ENCODE measurements at places on chromosomes 11 and 22. TPM values are rescaled to one million over a fixed set of nuclear protein-coding genes. Genes with fewer than 3 reads are reported as not detected.

The SCO2 gene
- total RNA-seq = not detected

The SEPTIN3 gene
- total RNA-seq = 0.48 TPM

The DSCAML1 gene
- 12.7 TPM for total RNA-seq

The NLRP6 gene
- 0.46 TPM for total RNA-seq

The LDHAL6A gene
- total RNA-seq = 0.32 TPM

- DNase-seq = peak; percentile 40
- no peaks in the 10 kb centered on the region for H3K36me3 ChIP-seq
- H3K4me1 ChIP-seq = peaks cover 18% of the 10 kb centered on the region
Measured at GRCh38 chr11:117300773-117301172, 9.6 kb downstream of the BACE1-AS start.

DNA sequence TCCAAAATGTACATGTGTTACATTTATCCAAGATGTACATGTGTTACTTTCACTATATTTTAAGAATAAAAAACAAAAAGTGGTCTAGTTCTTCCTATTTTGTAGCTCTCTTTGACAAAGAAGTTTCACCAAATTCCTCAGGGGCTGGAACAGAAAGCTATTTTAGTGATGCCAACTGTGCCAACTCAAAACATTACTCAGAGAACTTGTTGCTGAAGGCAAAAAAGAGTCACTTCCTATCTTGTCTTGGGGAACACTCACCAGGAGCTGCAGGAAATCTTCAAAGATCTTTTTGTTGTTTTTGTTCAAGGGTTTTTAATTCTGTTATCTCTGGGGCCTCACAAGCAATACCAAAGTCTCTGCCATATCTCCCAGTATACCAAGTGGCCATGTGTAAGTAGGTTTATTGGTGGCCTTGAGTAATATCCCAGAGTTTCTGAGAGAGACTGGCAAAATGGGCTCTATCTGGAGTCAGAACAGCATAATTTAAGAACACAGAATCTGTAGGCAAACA is 13.6 kb upstream of the EED start:
- no peak overlapping the region for H3K27ac ChIP-seq
- no peak overlapping the region for H3K4me3 ChIP-seq
- peaks cover 3% of the 10 kb centered on the region for H3K4me1 ChIP-seq
- no peaks in the 10 kb centered on the region for H3K36me3 ChIP-seq
- DNase-seq = no peak

DNA sequence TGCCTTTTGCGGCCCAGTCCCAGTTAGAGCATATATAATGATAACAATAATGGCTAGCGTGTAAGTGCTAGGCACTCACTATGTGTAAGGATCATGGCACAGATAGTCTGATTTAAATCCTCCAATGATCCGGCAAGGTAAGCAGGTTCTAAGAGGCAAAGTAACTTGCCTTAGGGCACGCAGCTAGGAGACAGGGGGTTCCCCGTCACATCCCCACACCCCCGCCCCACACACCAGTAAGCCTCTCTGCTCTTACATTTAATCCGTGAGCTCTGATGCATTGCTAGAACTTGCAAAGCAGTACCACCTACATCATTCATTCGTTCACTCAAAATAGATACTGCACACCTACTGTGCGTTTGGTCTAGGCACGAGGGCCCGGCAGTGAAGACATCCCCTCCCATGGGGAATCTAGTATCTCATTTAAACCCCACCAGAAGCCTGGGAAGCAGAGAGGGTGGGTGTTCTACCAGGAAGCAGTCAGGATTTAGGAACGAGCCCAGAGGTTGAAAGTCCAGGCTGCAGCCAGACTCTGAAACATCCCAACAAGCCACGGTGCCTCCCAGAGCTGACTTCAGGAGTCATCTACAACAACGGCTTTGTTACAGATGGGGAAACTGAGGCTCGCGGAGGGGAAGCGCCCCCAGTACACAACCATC is 20.6 kb downstream of the TMPRSS6 start:
- no peak overlapping the region for H3K27ac ChIP-seq
- no peak for DNase-seq
- H3K4me1 ChIP-seq = no peaks in the 10 kb centered on the region
- H3K27me3 ChIP-seq = no peaks in the 10 kb centered on the region
- no peak overlapping the region for H3K4me3 ChIP-seq
- H3K36me3 ChIP-seq = no peaks in the 10 kb centered on the region

DNA sequence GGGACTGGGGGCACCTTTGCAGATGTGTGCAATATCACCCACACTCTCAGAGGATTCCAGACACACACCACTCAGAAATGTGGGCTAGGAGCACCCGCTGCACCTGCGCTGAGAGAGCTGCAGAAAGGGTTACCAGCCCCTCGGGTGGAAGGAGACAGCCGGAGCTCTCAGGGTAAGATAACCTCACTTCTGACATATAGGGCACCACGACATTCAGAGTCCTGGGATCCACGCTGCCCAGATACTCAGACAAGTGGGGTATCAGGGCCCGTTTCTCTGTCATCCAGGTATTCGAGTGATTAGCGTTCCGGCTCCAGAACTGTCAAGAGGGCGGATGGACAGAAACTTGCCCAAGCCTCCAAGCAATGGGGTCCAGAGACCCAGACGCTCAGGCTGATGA is 6.2 kb upstream of the SYT8 start:
- no peak overlapping the region for H3K4me3 ChIP-seq
- H3K4me1 ChIP-seq = no peaks in the 10 kb centered on the region
- no peak overlapping the region for H3K27ac ChIP-seq
- no peaks in the 10 kb centered on the region for H3K36me3 ChIP-seq
- H3K27me3 ChIP-seq = no peaks in the 10 kb centered on the region

GRCh38 chr22:36365020-36365411 is 22.8 kb downstream of the MYH9 start:
- H3K27ac ChIP-seq = peak overlapping the region; percentile 41
- H3K4me1 ChIP-seq = peaks cover 55% of the 10 kb centered on the region
- no peaks in the 10 kb centered on the region for H3K27me3 ChIP-seq
- no peaks in the 10 kb centered on the region for H3K36me3 ChIP-seq
- DNase-seq = no peak

DNA sequence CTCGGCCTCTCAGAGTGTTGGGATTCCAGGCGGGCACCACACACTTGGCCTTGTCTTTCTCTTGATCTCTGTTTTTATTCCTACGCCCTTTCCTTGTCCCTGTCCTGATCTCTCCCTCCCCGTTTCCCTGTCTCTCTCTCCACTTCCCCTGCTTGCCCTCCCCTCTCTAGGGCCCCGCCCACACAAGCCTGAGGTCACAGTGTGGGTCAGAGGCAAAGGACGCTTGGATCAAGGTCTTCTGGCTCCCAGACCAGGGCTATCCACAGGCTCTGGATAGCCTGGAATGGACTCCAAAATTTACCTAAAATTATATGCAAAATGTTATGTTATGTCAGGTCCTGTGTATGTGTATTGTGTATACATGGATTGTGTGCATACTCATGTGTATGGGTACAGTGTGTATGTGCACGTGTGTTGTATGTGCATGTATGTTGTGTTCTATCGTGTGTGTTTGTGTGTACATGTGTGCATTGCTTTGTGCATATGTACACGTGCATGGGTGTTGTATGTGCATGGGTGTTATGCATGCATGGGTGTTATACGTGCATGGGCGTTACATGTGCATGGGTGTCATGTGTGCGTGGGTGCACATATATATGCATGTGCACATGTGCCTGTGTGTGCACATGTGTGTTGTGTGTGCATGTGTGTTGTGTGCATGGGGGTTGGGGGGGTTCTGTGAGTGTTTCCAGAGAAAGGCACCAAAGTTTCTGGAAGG is 38.3 kb downstream of the TP53I11 start:
- no peak overlapping the region for H3K4me3 ChIP-seq
- no peak for DNase-seq
- no peak overlapping the region for H3K27ac ChIP-seq
- H3K27me3 ChIP-seq = no peaks in the 10 kb centered on the region

DNA sequence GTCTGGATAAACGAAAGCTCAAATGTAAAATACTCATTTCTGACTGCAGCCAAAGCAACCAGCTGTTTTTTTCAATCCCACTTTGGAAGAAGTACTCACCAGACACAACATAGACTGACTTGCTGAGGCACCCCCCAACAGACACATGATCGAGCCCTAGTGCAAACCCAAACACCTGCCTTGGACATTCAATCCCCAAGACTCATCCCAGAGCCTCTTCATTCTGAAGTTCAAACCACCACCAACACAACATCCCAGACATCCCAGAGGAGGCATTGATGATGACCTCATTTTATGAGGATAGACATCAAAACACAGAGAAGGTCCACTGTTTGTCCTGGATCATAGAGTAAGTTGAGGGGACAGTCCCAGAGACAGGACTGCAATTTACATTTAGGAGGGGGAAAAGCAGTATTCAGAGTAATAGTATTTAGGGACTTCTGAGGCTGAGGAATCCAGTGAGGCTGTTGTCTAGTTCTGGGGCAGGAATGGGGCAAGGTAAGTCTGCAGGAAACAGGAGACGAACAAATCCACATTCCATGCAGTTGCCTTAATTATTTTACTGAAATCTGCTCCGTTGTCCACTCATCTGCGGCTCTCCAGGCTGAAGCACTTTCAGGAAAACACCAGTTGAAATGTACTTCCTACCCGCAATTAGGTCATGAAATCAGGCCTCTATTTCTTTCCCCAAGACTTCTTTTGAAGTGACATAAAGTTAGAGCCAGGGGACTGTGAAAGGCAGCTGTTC is 54.8 kb downstream of the CLPB start:
- H3K27ac ChIP-seq = peak overlapping the region; percentile 38
- no peaks in the 10 kb centered on the region for H3K27me3 ChIP-seq
- DNase-seq = no peak
- no peaks in the 10 kb centered on the region for H3K36me3 ChIP-seq
- H3K4me3 ChIP-seq = no peak overlapping the region
- peaks cover 13% of the 10 kb centered on the region for H3K4me1 ChIP-seq

GRCh38 chr11:10770626-10771254 is 19.7 kb downstream of the CTR9 start:
- no peaks in the 10 kb centered on the region for H3K4me1 ChIP-seq
- H3K4me3 ChIP-seq = no peak overlapping the region
- DNase-seq = no peak

DNA sequence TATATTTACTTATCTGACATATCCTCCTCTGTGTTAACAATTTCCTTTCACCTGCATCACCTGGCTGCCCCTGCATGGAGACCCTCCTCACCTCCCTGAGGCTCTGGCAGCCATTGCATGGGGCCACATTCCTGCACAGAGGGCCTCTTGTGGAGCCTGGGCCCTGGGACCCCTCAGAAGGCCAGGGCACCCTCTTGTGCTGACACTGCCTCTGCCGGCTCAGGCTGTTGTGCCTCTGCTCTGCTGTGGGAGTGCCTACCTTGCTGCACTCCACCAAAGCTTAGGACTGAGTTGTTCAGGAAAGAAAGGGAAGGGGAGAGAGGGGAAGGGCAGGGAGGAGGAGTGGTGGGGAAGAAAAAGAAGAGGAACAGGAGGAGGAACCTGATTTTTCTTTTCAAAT is 194.5 kb downstream of the ADAMTS15 start:
- H3K4me1 ChIP-seq = peaks cover 9% of the 10 kb centered on the region
- no peak overlapping the region for H3K27ac ChIP-seq
- no peak for DNase-seq
- no peaks in the 10 kb centered on the region for H3K36me3 ChIP-seq

DNA sequence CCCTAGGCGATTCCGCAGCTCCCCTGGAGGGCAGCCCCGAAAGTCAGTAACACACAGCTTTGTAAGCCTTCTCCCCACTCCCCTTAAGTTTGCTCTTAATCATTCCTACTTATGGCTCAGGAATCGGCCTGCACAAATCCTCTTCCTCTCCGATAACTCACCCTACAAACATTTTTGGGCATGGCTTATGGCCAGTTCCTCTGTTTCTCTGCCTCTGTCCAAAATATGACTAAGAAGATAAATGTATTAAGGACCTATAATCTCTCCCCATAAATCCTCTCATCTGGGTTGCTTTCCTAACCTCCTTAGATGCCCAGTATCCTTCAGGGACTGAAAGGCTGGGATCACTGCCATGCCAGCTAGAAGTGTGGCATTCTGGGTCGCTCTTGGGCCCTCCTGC is 41.0 kb downstream of the PAMR1 start:
- no peaks in the 10 kb centered on the region for H3K4me1 ChIP-seq
- no peak for DNase-seq
- H3K4me3 ChIP-seq = no peak overlapping the region
- no peak overlapping the region for H3K27ac ChIP-seq
- no peaks in the 10 kb centered on the region for H3K27me3 ChIP-seq

GRCh38 chr11:116874251-116874650 is 36.8 kb upstream of the APOA1 start:
- DNase-seq = no peak
- no peaks in the 10 kb centered on the region for H3K4me1 ChIP-seq
- H3K36me3 ChIP-seq = peaks cover 4% of the 10 kb centered on the region
- H3K4me3 ChIP-seq = no peak overlapping the region

- H3K4me1 ChIP-seq = peaks cover 14% of the 10 kb centered on the region
- H3K27me3 ChIP-seq = no peaks in the 10 kb centered on the region
- H3K36me3 ChIP-seq = no peaks in the 10 kb centered on the region
- peak overlapping the region; percentile 97 for H3K4me3 ChIP-seq
- H3K27ac ChIP-seq = peak overlapping the region; percentile 95
Measured at GRCh38 chr22:38699784-38700183, 959 bp downstream of the JOSD1 start.

GRCh38 chr11:67631411-67631810 is 1.7 kb upstream of the NUDT8 start:
- peak; percentile 62 for DNase-seq
- peaks cover 5% of the 10 kb centered on the region for H3K4me1 ChIP-seq
- H3K27me3 ChIP-seq = no peaks in the 10 kb centered on the region
- H3K27ac ChIP-seq = no peak overlapping the region

DNA sequence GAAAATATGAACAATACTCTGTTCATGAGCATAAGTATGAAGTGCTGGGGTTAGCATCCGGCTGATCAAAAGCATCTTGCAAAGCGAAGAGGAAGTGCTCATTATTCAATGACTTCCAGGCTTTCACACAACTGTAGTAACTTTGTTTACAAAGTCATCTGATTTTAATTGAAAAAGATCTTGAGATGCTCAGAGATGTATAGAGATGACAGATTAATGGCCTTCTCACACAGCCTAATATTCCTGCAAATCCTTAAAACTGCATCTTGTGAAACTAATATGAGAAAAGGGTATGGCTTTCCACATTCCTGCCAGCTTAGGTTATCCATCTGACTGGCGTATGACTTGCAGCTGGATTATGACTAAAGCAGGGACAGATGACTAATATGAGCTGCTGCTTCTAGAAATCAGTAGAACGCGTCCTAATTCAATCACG is 125.4 kb downstream of the CASP12 start:
- no peak overlapping the region for H3K27ac ChIP-seq
- H3K4me1 ChIP-seq = no peaks in the 10 kb centered on the region
- DNase-seq = no peak
- no peak overlapping the region for H3K4me3 ChIP-seq
- no peaks in the 10 kb centered on the region for H3K27me3 ChIP-seq

- H3K27me3 ChIP-seq = no peaks in the 10 kb centered on the region
- no peak overlapping the region for H3K27ac ChIP-seq
- H3K4me1 ChIP-seq = no peaks in the 10 kb centered on the region
- DNase-seq = no peak
Measured at GRCh38 chr11:20178976-20179375, 18.7 kb upstream of the DBX1 start.

Data from ovary (tissue), 10 donors.